ENCODE measurements at places on chromosomes 4 and X.

DNA sequence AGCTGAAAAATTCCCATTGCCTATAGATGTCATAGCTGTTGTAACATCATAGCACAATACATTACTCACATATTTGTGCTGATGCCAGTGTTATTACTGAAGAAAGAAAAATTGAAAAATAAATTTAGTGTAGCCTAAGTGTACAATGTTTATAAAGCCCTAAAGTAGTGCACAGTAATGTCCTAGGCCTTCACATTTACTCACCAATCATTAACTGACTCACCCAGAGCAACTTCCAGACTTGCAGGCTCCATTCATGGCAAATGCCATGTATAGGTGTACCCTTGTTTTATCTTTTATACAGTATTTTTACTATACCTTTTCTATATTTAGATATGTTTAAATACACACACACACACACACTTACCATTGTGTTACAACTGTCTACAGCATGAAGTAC is 265.4 kb upstream of the MAGEB18 start:
- no peak for DNase-seq

- DNase-seq: no peak
Observed at GRCh38 chr4:90982813-90983212, 855.6 kb downstream of the CCSER1 start.

DNA sequence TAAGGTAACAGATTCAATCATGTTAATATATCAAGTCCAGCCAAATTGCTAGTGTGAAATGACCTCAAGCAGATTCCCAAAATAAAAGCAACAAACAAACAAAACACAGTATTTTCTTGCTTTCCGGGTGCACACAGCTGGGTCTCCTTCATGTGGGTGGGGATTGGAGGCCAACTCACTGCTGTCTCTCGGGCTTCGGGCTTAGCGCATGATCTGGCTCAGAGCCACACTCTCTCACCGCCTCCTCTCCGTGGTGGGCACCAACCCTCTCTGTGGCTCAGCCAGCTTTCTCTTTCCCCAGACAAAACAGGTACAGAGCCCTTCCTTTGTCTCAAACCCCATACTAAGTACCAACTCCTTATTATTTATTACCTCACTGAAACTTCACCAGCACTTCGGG is 2.9 kb upstream of the REELD1 start:
- no peak for DNase-seq

- DNase-seq: no peak
Observed at GRCh38 chr4:121737846-121738554, 27.0 kb downstream of the SMIM43 start.

Data from inflammatory macrophage treated with lipopolysaccharide for 4 hours (primary cell).